Type B pancreatic cell (in vitro differentiated cells): ENCODE measurements at places on chromosomes 3 and 15. TPM values are rescaled to one million over a fixed set of nuclear protein-coding genes. Genes with fewer than 3 reads are reported as not detected.

DNA sequence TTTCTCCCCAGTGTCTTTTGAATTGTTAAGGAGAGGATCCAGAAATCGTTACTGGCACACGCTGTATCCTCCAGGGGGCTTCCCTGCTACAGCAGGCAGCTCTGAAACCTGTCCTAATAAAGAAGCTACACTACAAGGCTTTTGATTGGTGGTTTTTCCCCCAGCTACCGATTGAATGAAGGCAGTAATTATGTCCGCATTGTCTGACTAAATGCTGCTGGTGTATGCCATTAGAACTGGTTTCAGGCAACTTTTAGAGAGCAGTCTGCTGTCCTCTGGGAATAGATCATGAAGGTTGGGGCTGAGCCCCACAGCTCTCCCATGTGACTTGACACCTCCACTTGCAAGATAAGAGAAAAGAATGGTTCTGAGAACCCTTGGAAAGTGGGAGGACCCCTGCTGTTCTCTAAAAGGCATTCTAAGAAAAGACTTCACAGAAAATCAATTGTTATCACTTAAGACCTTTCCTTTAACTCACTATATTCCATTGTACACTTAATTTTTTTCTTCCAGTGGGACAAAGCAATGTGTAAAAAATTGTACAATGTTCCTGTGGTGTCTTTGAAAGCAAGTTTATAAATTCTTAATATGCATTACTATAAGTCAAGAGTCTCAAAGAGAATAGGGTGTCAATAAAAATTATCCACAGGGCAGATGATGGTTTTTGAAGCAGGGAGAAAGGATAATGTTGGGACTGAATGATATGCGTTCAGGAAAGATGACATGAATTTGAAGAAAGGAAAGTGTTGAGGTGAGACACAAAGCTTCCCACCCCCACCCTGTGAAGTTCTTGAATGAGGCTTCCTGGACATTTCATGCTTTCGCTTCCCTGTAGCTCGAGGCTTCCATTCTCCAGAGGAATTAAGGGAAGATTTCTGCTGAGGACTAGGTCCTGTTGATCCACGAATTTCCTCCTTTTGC, 53.0 kb upstream of the DAZL start:
- no peak for DNase-seq
- peaks cover 4% of the 10 kb centered on the region for H3K27me3 ChIP-seq
- peak overlapping the region; percentile 18 for H3K4me3 ChIP-seq
- no peaks in the 10 kb centered on the region for H3K36me3 ChIP-seq

DNA sequence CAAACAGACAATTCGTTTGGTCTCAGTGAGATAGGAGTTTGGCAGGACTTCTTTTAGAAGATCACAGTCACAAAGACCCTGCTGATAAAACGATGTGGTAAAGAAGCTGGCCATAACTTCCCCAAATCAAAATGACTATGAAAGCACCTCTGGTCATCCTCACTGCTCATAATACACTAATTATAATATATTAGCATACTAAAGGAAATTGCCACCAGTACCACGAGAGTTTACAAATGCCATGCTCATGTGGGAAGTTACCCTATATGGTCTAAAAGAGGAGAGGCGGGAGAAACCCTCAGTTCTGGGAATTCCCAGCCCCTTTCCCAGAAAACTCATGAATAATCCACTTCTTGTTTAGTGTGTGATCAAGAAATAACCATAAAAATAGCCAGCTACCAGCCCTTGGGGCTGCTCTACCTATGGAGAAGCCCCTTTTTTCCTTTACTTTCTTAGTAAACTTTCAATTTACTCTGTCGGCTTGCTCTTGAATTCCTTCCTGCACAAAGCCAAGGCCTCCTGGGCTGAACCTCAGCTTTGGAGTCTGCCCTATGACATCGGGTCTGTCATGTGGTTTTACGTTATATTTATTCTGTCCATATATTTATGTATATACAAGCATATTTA, 115.8 kb upstream of the IGSF10 start:
- H3K4me1 ChIP-seq, result peaks cover 18% of the 10 kb centered on the region
- no peak overlapping the region for H3K4me3 ChIP-seq
- no peak for DNase-seq

DNA sequence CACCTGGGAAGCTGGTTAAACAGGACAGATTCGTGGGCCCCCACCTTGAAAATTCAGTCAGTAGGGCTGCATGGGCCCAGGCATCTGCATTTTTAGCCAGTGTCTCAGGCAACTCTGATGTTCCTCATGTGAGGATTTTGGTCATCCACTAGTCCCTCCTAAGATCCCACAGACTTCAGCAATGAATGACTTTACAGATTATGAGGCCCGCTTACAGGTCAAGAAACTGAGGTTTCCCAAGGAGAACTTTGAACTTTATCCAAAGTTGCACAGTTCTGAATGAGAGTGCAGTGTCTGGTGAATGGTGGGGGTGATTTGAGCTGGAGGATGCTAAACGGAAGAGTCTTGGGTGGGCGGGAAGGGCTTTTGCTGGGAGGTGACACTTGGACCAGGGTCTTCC, 27.2 kb downstream of the SLC6A6 start:
- peak overlapping the region; percentile 53 for H3K27ac ChIP-seq
- no peak overlapping the region for H3K4me3 ChIP-seq
- peaks cover 57% of the 10 kb centered on the region for H3K4me1 ChIP-seq
- H3K36me3 ChIP-seq, result no peaks in the 10 kb centered on the region

DNA sequence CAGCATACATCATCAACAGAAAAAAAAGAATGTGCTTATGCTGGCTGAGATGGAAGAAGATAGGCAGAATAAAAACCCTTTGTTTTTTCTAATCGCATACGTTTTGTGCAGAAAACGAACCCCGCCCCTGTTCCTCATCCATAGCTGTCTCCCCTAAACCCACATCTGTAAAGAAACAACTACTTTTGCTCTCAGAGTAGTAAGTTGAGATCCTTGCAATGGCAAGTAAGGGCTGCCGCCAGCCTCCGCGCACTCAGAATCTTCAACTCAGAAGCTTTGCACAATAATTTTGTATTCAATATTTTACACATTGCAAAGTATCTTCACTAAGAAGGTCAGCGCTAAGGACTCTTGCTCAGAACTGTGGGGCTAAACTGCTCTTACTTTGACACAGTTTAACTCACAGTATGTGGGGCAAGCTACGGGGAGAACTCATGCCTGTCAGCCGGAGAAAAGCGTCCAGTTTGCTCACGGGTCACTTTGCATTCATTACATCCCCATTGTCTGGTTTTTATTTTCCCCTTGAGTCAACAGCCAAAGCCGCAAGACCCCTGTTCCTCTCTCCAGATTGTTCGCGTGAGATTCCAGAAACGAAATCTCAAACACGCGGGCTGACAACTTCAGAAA, 1.0 kb downstream of the LYSMD4 start:
- peaks cover 25% of the 10 kb centered on the region for H3K4me1 ChIP-seq
- DNase-seq, result no peak
- H3K36me3 ChIP-seq, result peaks cover 4% of the 10 kb centered on the region
- H3K4me3 ChIP-seq, result peak overlapping the region; percentile 94

The FEZF2 gene
- 0.24 TPM in 1 of 2 replicates, not detected in the other for total RNA-seq

The MINDY2 gene
- total RNA-seq, result 39.8 and 82.1 TPM in 2 replicates

The CP gene
- 4.0 and 7.4 TPM in 2 replicates for total RNA-seq

GRCh38 chr3:188171682-188172467, 17.9 kb downstream of the LPP start:
- H3K4me3 ChIP-seq, result no peak overlapping the region
- H3K36me3 ChIP-seq, result peaks cover 31% of the 10 kb centered on the region
- H3K4me1 ChIP-seq, result peaks cover 44% of the 10 kb centered on the region
- no peak for DNase-seq

- peak overlapping the region; percentile 96 for H3K4me3 ChIP-seq
- peaks cover 22% of the 10 kb centered on the region for H3K36me3 ChIP-seq
- peaks cover 31% of the 10 kb centered on the region for H3K27me3 ChIP-seq
- H3K27ac ChIP-seq, result peak overlapping the region; percentile 99
- peaks cover 28% of the 10 kb centered on the region for H3K4me1 ChIP-seq
These were observed 846 bp upstream of the POLG start for GRCh38 chr15:89335298-89336041.

The CD200R1 gene
- 2.1 and 4.5 TPM in 2 replicates for total RNA-seq

DNA sequence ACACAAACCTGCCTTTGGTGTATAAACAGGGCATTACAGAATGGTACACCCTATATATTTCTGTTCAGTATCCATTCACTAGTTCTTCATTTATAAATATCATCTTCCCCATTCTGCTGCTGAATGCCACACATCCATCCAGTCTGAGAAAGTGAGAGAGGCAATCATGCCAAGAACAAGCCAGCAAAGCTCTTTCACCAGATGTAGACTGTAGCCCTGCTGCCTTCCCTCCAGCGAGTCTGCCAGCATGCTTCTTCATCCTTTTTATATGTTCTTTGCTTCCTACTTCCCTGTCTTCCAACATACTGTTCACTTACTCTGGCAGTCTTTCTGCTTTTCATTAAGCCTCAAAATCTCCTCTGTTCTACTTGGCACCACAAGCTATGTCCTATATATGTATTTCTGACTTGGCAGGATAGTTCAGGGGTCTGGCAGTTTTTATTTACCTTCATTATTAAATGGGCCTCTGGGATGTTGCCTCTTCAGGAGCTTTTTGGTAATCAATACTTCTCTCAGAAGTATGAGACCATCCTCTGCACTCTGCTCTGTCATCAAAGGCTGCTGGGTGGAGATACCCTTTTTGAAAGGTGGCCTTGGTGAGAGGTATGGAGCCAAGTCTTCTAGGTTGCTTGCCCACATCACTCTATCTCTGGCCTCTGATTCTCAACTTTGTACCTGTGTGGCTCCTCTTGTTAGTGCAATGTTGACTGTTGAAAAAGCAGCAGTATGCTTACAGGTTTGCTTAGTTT, 48.6 kb downstream of the CHP1 start:
- H3K27ac ChIP-seq, result peak overlapping the region; percentile 1
- H3K4me1 ChIP-seq, result peaks cover 11% of the 10 kb centered on the region
- H3K27me3 ChIP-seq, result no peaks in the 10 kb centered on the region
- no peak for DNase-seq

DNA sequence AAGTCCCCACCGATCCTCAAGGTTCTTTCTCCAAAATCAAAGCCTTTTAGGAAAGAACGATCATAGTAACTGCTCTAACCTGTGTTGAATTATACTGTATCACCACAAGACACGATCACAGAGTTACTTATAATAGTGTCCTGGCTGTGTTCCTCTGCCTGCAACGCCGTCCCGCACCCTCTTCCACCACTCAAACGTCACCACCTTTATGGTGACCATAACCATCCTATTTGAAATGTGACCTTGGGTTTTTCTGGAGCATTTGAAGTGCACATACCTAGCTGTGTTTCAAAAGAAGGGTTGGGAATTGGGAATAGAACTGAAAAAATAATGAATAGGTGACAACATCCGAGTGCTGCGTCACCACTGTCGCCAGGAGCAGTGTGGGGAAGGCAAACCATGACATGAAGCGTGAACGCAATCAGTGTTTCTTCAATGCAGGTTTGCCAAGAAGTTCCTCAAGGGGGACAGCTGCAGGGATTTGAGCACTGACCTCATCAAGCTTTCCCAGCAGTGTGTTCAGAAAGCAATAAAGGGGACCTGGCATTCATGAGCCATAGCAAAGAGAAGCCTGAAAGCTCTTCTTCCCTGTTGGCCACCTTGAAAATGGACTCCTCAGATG, 769 bp upstream of the SELENOS start:
- H3K27ac ChIP-seq, result peak overlapping the region; percentile 94
- peak overlapping the region; percentile 93 for H3K4me3 ChIP-seq
- peaks cover 25% of the 10 kb centered on the region for H3K36me3 ChIP-seq
- DNase-seq, result no peak
- H3K27me3 ChIP-seq, result no peaks in the 10 kb centered on the region

The NTRK3 gene
- total RNA-seq, result 2.9 and 16.9 TPM in 2 replicates

The ARGFX gene
- total RNA-seq, result not detected in 2 replicates

The CCRL2 gene
- total RNA-seq, result 0.17 and 0.34 TPM in 2 replicates
